ENCODE measurements at places on chromosomes 6 and 20.

GRCh38 chr6:74857157-74857556 is 348.7 kb downstream of the COL12A1 start:
- no peak for DNase-seq

- DNase-seq, result no peak
Measured at GRCh38 chr6:134936476-134936875, 13.4 kb downstream of the ALDH8A1 start.

- no peak for DNase-seq
Measured at GRCh38 chr6:85469276-85470022, 19.6 kb downstream of the NT5E start.

DNA sequence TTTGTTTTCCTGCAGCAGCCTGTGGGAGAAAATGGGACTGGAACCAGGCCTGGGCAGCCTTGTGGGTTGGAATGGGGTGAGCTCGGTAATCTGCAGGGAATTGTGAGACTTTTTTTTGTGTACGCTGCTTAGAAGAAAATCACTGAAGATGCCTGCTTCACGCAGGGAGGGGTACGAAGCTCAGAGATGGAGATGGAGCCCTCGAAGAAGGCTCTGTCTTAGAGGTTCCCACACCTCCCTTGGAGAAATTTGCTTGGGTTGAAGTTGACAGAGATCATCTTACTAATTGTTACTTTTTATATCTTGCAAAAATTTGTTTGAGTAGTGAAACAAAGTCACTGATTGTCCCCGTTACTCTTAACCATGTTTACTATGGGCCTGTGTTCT is 894 bp downstream of the PYGB start:
- no peak for DNase-seq

DNA sequence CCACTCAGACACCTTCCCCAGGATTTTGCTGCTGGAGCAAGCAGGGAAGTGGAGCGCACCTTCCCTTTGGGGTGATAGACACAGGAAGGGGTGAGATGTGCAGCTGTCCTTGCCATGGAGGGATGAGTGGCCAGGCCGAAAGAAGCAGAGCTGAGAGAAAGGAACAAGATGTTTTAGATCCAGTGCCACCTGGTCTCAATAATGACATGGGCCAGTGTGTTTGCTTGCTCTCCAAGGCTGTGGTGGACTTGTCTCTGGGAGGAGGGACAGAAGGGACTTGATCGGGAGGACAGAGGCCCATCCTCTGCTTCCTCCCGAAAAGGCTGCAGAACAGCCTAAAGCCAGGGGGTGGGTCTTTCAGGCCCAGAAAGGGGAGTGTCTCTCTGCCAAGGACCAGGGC is 61.7 kb upstream of the CCDC167 start:
- DNase-seq, result no peak

DNA sequence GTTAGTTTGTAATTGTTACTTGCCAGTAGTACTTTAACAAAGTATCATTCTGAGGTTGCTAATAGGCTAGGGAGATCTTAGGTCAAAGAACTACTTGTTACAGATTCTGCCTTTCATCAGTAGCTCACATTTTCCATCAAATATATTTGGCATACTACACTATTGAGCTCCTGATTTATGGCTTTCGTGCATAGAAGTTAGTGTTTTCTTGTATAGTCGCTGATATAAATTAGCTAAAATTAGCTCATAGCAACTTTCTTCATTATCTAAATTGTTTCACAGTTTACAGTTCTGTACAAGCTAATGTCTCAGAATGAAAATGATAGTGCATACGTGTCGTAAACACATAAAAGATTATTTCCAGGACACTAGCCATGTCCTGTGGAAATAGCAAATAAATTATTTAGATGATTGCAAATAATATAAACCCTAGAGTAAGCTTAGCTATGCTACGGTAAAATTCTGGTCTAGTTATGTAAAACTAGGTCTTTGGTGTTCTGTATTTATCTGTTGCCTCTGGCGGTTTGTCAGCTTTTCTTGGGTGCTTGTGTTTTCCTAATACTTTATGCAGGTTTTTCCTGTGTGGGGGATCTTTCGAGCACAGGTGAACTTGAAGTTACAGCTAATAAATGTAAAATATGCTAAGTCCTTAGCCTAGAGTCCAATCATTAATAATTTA is 15.1 kb downstream of the PDE7B start:
- DNase-seq, result no peak

DNA sequence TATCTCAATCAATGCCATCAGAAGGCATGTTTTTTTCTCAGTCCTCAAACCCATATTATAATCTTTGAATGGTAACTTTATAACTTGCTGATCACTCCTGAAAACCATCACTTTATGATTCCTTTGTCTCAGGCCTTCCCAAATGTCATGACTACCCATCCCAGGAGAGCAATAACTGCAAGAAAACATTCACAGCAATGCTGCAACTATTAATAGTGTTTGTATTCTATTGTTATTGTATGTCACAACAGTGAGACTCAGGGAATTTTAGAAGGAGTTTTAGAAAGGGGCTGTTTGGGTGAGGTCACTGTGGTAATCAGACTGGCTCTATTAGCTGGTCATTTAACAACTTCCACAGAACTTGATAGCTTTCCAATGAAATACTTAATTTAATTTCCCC is 301.4 kb upstream of the TBX18 start:
- DNase-seq, result no peak

GRCh38 chr6:146847426-146847825 is 248.7 kb downstream of the ADGB start:
- DNase-seq, result no peak

Measured in GDM1 (cell line).